ENCODE measurements at places on chromosomes 6 and 20. TPM values are rescaled to one million over a fixed set of nuclear protein-coding genes. Genes with fewer than 3 reads are reported as not detected.

Gene NFKBIE
- 5.5 TPM for total RNA-seq

Gene AIG1
- total RNA-seq, result 54.9 TPM

Gene OR2H2
- not detected for total RNA-seq

Gene MOG
- total RNA-seq, result 1.5 TPM

Gene PNRC1
- 200 TPM for total RNA-seq

Gene WDR27
- 12.6 TPM for total RNA-seq

Gene RAB5IF
- 69.9 TPM for total RNA-seq

Gene GPR63
- total RNA-seq, result 0.32 TPM

Gene SRC
- 13.1 TPM for total RNA-seq

Gene ANKEF1
- 2.1 TPM for total RNA-seq

Gene SIGLEC1
- 12.3 TPM for total RNA-seq

Gene SLC22A1
- not detected for total RNA-seq

Gene CRIP3
- total RNA-seq, result 2.2 TPM

Gene HTR1E
- not detected for total RNA-seq

Gene TJAP1
- 19.9 TPM for total RNA-seq

Gene SLC35D3
- total RNA-seq, result not detected

Gene PRPF6
- total RNA-seq, result 43.1 TPM

Gene SCUBE3
- total RNA-seq, result 0.28 TPM

Gene B4GALT5
- total RNA-seq, result 23.2 TPM

Gene TCP11
- not detected for total RNA-seq

Gene ALDH5A1
- total RNA-seq, result 13.7 TPM

Gene RAET1G
- not detected for total RNA-seq

Gene WFDC10B
- total RNA-seq, result not detected

Gene LAMA5
- 85.1 TPM for total RNA-seq

Gene POU5F1
- 1.0 TPM for total RNA-seq

Gene SGK2
- 2.9 TPM for total RNA-seq

Gene PAK5
- total RNA-seq, result 0.09 TPM

Gene RFX6
- total RNA-seq, result not detected

Gene ISM1
- 1.9 TPM for total RNA-seq

Gene POM121L2
- total RNA-seq, result not detected

Gene EDN3
- total RNA-seq, result not detected

Gene MAK
- 0.24 TPM for total RNA-seq

Gene MEP1A
- total RNA-seq, result not detected

Gene SMOC2
- 9.6 TPM for total RNA-seq

Gene BCLAF1
- total RNA-seq, result 84.6 TPM

Gene PDE7B
- 8.3 TPM for total RNA-seq

Gene HBS1L
- total RNA-seq, result 71.3 TPM

Gene F13A1
- total RNA-seq, result 77.9 TPM

Gene MAS1
- total RNA-seq, result not detected

Gene C20orf96
- 9.1 TPM for total RNA-seq

Gene RGS19
- total RNA-seq, result 8.0 TPM

Gene EMILIN3
- total RNA-seq, result 6.3 TPM

Gene EDN1
- 2.2 TPM for total RNA-seq

Gene CYP21A2
- 3.2 TPM for total RNA-seq

Gene CAPN11
- total RNA-seq, result not detected

Gene ARMH2
- total RNA-seq, result not detected

Gene TFEB
- 46.7 TPM for total RNA-seq

Gene ME1
- total RNA-seq, result 34.8 TPM

Gene NUDT3
- total RNA-seq, result 51.5 TPM

Gene IL17A
- not detected for total RNA-seq

Gene TCP1
- total RNA-seq, result 161 TPM

Data from right cardiac atrium (tissue), 5 donors.